ENCODE measurements at places on chromosomes 5 and 9. TPM values are rescaled to one million over a fixed set of nuclear protein-coding genes. Genes with fewer than 3 reads are reported as not detected.

DNA sequence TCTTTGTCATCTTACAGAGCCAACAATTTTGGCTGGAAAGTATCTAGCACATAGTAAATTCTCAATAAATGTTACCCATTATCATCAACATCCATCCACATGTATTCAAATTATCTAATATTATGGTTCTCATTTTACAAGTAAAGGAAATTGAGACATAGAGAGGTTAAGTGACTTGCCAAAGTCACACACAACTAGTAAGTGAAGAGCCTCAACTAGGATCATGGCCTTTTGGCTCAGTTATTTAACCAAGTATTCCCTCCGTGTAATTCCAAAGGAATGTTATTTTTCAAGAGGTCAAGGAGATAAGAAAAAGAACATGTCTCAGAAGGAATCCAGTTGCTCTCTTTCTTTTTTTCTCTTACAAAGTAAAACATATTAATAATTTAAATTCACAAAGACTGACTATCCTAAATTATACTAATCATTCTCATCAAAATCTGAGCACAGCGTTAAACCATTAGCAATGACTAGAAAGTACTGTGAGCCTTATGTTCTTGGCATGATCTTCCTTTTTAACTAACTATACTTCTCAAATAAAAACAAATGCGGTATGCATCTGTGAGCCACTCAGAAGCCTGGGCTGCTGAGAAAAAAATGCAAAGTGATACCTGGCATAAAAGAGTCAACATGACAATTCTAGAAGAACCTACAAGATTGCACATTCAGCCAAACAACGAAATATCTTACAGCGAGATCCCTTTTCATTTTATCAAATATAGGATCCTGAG, 350.9 kb downstream of the GLIS3 start:
- no peak for DNase-seq

GRCh38 chr9:18748251-18748701, 274.3 kb downstream of the ADAMTSL1 start:
- no peak for DNase-seq

- DNase-seq: no peak
These were observed 10.4 kb downstream of the FUBP3 start for GRCh38 chr9:130589754-130590153.

Gene OR13F1
- total RNA-seq: not detected

DNA sequence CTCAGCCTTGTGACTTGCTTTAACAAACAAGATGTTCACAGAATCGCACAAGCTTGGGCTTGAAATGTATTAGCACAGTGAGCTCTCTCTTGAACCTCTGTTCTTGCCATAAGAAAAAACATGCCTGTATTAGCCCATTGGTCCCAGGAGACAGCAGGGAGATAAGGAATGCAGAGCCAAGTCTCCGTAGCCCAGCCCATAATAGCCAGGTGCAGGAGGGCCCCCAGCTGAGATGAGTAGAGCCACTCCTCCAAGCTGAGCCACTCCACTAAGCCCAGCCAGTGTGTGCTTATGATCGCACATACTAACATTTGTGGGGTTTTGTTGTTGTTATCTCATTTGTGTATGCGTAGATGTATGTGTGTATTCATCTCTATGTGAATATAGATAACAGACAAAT, 21.6 kb upstream of the SVEP1 start:
- DNase-seq: no peak

GRCh38 chr5:151555760-151556576, 35.2 kb downstream of the FAT2 start:
- no peak for DNase-seq

Gene CDH9
- total RNA-seq: not detected

Gene PRSS3
- total RNA-seq: 0.77 TPM

Gene LHX3
- total RNA-seq: not detected

DNA sequence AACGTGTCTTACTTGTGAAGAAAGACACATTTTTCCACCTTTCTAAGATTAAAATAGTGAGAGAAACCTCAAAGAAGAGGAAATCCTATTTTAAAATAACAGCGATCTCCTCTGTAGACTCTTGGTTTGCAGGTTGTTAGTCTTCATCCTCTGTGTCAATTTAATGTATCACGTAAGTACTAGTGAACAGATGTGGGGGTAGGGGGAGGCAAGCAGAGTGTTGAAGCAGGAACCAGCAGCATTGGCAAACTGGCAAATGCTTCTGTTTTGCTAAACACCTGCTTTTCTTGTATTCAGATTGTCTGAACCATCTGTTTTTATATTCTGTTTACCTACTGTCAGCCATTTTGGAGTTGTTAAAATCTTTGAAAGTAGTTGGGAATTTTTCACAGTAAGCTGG, 159.3 kb upstream of the TLX3 start:
- no peak for DNase-seq

Data from heart right ventricle (tissue), 16 donors.